ENCODE measurements at places on chromosomes 5 and 9.

GRCh38 chr5:139285651-139286392, 7.7 kb upstream of the MATR3 start:
- no peak for DNase-seq

GRCh38 chr9:3746296-3747275, 220.8 kb upstream of the RFX3 start:
- DNase-seq, result no peak

GRCh38 chr5:50302815-50303490, 138.1 kb downstream of the EMB start:
- DNase-seq, result no peak

GRCh38 chr5:178388386-178389025, 155.9 kb upstream of the PHYKPL start:
- no peak for DNase-seq

- DNase-seq, result no peak
Measured at GRCh38 chr5:113163328-113163727, 186.7 kb downstream of the DCP2 start.

DNA sequence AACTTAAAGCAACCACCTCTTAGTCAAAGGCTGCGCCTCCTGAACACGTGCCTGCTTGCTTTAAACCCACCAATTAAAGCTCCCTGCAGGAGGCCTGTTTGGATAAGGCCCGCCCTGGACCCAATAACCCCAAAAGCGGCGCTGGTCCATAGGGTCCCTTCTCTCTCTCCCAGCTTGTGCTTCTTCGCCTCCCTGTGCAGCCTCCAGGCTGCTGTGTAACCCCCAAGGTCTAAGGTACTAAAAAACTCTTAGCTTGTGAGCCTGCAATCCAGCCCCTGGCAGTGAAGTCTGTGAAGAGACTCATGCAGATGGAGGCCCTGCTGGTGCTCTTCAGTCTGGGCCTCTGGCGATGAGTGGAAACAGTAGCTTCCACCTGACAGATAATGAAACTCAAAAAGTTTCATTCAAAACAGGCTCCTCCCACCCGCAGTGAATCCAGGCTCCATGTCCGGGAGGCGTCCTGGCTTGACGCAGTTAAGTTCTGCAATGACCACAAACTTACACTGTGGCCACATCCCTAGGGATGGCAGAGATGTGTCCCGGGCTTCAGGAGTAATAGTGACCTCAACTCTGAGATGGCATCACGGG, 97.3 kb downstream of the PRRT1B start:
- no peak for DNase-seq

DNA sequence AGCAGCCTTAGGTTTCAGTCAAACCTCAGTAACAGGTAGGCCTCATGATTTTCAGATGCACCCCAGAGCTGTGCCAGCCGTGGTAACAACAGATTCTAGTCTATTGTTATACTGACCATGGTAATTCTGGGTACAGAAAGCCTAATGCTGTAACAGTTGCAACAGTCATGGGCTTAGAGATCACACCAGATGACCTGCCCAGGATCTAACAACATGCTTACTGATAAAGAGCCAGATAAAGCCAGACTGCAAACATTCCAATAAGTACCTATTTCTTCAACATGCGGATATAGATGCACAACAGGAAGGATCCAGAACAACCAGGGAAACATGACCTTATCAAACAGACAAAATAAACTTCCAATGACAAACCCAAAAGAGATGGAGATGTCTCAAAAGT, 42.8 kb downstream of the CERT1 start:
- no peak for DNase-seq

DNA sequence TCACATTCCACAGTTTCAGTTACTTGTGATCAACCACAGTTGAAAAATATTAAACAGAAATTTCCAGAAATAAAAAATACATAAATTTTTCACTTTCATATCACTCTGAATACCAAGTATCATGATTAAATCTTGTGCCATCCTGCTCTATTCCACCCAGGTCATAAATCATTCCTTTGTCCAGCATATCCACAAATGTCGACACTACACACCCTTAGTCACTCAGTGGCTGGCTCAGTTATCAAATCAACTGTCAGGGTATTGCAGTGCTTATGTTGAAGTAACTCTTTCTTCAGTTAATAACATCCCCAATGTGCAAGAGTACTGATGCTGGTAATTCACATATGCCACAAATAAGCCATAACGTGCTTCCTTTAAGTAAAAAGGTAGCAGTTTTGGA, 115.7 kb downstream of the FBXL17 start:
- DNase-seq, result no peak

DNA sequence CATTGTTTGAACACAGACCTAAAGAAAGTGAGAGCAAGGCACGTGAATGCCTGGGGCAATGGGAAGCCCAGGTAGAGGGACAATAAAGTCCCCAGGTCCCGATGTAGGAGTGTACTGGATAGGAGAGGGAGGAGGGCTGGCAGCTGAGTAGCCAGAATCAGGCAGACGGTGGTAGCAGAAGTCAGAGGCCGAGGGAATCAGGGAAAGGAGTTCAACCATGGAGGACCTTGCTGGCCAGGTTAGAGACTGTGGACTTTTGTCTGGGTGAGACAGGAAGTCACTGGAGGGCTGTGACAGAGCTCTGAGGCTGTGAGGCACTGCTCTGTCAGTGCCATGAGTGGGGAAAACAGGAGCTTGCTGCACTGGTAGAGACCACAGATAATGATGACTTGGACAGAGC, 248.2 kb downstream of the EFNA5 start:
- DNase-seq, result no peak

- no peak for DNase-seq
Measured at GRCh38 chr5:146965761-146966659, 87.5 kb upstream of the PPP2R2B start.
